ENCODE measurements at places on chromosomes 6 and 20. TPM values are rescaled to one million over a fixed set of nuclear protein-coding genes. Genes with fewer than 3 reads are reported as not detected.

The ZNF341 gene
- 5.9 TPM for polyA plus RNA-seq

GRCh38 chr6:157830354-157831017 is 7.4 kb downstream of the SNX9 start:
- H3K4me3 ChIP-seq = no peak overlapping the region
- H3K4me1 ChIP-seq = peaks cover 29% of the 10 kb centered on the region
- no peaks in the 10 kb centered on the region for H3K27me3 ChIP-seq
- DNase-seq = no peak
- no peak overlapping the region for H3K27ac ChIP-seq

The LRRN4 gene
- not detected for polyA plus RNA-seq

The NKX2-2 gene
- not detected for polyA plus RNA-seq

DNA sequence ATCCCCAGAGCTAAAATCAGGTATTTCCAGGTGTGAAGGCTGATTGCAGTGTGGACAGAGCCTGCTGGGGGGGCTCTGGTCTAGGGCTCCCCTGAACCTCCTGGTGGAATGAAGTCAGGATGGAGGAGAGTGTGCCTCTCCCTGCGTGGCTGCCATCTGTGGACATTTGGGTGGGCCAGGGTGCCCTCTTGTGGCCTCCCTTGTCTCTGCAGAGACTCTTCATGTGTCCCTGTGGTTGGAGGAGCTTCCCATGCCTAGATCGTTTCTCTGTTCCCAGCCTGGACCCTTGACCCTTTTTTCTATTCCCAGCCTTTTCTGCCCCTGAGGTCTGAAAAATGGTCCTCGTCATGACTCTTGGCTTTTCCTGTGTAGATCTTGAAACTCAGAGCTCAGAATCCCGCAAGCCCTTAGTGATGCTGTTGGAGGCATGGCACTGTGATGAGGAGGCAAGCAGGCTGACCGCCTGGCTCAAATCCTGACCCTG is 9.9 kb upstream of the PSMF1 start:
- no peaks in the 10 kb centered on the region for H3K27me3 ChIP-seq
- H3K27ac ChIP-seq = no peak overlapping the region
- peak; percentile 81 for DNase-seq
- H3K36me3 ChIP-seq = no peaks in the 10 kb centered on the region
- no peak overlapping the region for H3K4me3 ChIP-seq

The ELOVL2 gene
- 0.08 TPM for polyA plus RNA-seq

GRCh38 chr6:151181706-151182363 is 57.9 kb upstream of the AKAP12 start:
- no peaks in the 10 kb centered on the region for H3K36me3 ChIP-seq
- H3K4me1 ChIP-seq = no peaks in the 10 kb centered on the region
- H3K27me3 ChIP-seq = no peaks in the 10 kb centered on the region
- no peak overlapping the region for H3K27ac ChIP-seq
- DNase-seq = no peak
- no peak overlapping the region for H3K4me3 ChIP-seq

DNA sequence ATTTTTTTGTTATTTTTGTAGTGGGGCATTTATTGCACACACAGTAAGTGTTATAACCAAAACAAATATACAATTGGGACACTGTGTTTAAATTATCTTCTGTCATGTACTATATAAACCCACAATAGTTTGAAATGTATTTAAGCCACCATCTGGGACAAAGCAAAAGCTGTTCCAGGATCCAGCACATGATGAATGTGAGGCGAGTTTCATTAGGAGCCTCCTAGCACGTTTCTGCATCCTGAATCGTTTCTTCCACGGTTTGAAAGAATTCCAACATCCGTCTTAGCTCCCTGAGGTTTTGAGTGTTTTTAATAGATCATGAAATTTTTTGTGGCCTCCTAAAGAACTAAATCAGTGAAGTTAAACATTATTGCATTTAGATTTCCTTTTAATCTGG is 65.8 kb downstream of the EYA4 start:
- H3K36me3 ChIP-seq = no peaks in the 10 kb centered on the region
- H3K27ac ChIP-seq = no peak overlapping the region
- no peak overlapping the region for H3K4me3 ChIP-seq

GRCh38 chr6:8539453-8539852 is 104.1 kb upstream of the SLC35B3 start:
- no peaks in the 10 kb centered on the region for H3K27me3 ChIP-seq
- H3K4me3 ChIP-seq = no peak overlapping the region
- no peaks in the 10 kb centered on the region for H3K36me3 ChIP-seq
- no peak for DNase-seq
